ENCODE measurements at places on chromosomes 2 and 18.

DNA sequence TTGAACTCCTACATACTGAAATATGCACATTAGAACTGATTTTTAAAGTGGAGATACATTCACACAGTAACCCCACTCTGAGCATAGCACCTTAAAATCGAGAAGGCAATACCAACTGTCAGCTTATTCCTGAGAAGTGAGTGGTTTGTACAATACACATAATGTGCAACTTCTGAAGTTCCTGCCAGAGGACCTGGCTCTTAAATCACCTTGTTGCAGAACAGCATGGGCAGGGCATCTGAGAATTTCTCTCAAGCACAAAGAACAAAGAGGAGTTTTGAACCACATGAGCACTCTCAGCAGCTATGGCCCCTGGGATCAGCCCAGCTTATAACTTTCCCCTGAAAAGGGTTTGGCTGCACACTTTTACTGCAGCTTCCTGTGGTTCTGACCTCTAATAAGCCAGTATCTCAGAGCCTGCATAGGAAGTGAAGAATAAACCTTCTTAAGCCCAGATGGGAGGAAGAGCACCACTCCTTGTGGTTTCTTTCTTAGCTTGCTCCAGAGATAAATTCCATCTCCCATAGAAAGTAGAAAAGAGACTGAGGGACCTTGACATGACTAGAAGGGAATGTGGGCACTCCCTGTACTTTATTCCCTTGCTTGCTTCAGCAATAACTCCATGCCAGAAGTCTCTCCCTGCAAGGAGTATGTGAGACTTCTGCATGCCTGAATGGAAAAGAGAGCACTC, 862.3 kb downstream of the SUCLG1 start:
- DNase-seq: no peak

- no peak for DNase-seq
Measured at GRCh38 chr2:241613017-241613780, 23.8 kb downstream of the THAP4 start.

- DNase-seq: no peak
Measured at GRCh38 chr2:43270930-43271615, 44.7 kb upstream of the ZFP36L2 start.

GRCh38 chr2:217433522-217433921, 569.3 kb downstream of the TNS1 start:
- DNase-seq: no peak

Measured in activated CD4-positive, alpha-beta T cell treated with anti-CD3 and anti-CD28 coated beads, Interleukin-10, Interleukin-2, amounts not matched to agents 100 ng/mL and 50 ng/mL, durations not matched to agents 16 hours and 8 hours (primary cell).